AG09319 (cell line): ENCODE measurements at places on chromosomes 12 and 14.

- no peak for DNase-seq
Observed at GRCh38 chr12:52950553-52950952, 1.6 kb downstream of the KRT18 start.

DNA sequence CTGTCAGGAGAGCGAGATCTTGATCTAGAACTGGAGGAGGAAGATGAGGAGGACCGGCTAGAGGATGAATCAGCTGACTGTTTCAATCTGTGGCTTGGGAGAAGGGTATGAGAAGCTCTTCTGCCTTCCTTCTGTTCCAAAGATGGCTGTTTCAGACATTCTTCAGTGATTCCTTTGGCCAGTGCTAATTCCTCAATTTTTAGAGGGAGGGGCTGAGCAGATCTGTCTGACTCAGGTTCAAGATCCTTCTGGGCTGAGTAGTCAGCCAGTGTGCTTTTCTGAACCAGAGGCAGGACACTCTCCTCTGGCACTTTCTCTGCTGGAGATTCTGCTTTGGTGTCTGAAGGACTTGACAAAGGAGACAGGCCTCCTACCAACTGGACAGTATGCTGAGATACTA, 15.2 kb downstream of the ACIN1 start:
- DNase-seq, result no peak

DNA sequence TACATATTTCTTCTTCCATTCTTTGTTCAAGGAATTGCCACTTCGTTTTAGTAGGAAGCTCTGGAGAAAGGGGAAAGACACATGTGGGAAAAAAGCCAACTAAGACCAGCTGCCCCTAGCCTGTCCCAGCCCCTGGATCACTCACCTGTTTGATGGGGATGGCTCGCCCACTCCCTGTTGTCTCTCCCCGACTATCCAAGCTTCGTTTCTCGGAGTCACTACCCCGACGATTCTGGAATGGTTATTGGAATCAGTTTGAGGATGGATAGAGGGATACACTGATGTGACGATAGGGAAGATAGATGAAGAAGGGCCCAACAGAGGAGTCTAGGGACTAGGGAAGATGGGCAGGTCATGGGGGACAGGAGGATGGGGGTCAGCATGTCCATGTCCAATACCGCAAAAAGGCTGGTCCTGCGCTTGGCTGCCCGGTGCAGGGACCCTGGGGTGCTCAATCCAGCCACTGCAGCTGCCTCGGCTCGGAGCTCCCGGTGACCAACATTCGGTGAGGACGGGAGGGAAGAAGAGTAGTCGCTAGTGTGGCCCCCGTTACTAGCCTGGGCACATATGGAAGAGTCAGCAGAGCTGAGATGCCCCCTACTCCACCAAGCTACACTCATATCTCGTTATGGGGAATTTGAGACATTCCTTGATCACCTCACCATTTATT, 7.0 kb downstream of the AGAP2 start:
- no peak for DNase-seq

DNA sequence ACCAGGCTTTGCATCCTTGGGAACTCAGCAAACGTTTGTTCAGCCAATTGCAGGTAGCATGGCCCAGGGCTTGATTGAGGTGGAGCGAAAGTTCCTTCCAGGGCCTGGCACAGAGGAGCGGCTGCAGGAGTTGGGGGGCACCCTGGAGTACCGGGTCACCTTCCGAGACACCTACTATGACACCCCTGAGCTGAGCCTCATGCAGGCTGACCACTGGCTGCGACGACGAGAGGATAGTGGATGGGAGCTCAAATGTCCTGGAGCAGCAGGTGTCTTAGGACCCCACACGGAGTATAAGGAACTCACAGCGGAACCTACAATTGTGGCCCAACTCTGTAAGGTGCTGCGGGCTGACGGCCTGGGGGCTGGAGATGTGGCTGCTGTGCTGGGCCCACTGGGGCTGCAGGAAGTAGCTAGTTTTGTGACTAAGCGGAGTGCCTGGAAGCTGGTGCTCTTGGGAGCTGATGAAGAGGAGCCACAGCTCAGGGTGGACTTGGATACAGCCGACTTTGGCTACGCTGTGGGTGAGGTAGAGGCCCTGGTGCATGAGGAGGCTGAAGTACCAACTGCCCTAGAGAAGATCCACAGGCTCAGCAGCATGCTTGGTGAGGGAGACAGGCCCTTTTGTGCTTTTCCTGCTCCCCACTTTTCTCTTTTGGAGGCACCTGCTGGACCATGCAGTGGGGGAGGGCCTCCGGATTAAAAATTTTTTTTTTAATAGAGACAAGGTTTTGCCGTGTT, 799 bp downstream of the THTPA start:
- no peak for DNase-seq

DNA sequence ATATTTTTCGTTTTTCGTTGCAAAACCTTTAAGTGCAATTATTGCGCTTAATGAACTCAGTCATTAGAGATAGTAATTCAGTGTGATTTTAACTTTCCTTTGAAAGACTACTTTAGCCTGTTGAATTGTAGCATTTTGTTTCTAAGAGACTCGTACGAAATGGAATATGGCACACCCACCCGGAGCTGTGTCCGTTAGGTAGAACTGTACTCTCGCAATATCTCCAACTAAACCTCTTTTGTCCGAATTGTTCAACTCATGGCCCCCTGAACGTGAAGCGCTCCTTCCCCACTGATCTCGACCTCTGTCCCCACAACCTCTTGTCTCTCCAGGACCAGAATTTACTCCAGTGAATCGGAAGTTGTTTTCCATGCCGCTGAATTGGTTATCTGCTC, 800 bp downstream of the PCNX4 start:
- DNase-seq, result no peak

DNA sequence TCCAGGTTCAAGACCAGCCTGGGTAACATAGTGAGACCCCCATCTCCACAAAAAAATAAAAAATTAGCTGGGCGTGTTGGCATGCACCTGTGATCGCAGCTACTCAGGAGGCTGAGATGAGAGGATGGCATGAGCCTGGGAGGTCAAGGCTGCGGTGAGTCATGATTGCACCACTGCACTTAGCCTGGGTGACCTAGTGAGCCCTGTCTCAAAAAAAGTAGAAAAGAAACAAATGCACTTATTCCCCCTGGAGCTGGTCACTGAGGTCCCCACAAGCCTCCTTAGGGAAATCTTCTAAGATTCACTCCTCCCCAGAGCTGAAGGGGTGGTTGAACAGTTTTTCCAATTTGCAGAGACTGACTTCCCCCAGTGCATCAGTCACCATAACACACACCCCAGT, 1.6 kb downstream of the CD9 start:
- DNase-seq, result no peak

- no peak for DNase-seq
Observed at GRCh38 chr12:130181211-130181610, 18.9 kb downstream of the FZD10 start.

GRCh38 chr12:75661908-75662307, 150.5 kb upstream of the KRR1 start:
- DNase-seq, result no peak

DNA sequence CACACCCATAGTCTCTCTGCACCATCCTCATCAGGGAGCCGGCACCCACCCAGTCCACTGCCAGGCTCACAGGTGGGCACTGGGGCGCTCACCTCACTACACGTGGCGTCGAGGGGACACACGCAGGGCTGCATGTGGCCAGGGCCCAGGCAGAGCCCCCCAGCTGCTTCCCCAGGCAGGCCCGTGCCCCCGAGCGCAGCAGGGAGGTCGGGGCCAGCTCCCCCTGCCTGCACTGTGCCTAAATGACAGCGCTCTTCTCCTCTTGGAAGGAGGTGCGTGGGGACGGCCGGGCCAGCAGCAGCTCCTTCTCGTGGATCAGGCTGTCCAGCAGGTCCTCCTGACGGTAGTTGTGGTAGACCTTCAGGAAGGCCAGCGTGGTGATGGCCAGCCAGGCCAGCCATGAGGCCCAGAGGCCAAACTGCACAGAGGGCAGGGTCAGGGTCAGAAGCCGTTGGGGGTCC, 11.3 kb downstream of the TMEM179 start:
- DNase-seq, result no peak

DNA sequence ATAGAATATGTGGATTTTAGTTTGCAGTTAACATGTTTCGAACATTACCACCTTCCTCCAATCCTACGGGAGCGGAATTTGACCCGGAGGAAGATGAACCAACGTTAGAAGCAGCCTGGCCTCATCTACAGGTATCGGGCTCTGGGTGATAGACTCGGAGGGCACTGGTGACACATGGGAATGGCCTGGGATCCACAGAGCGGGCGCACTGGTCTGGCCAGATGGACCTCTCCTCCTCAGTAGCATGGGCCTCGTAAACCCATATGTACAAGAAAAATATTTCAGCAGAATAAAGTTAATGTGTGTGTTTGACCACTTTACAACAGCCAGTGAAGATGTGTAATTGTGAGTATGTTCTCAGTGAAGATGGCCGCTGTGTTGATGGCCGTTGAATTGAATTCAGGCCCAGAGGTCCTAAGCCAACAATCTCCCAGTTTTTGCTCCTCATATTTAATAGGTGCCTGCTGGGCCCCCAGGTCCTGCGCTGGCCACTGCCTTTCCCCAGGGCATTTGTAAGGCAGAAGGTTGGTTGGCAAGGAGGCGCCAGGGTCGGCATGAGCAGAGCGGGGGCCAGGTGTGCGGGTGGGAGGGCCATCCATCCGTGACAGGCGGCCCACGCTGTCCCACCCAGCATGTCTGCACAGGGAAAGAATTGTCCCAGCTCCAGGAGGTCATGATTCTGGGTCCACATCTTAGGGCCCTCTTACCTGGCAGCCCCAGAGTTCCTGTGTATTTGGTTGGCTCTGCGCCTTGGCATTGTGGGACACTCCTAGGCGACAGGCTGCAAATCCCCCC, 82.0 kb upstream of the DYNC1H1 start:
- no peak for DNase-seq

- DNase-seq, result no peak
Observed at GRCh38 chr12:41835556-41835955, 309.1 kb downstream of the GXYLT1 start.

DNA sequence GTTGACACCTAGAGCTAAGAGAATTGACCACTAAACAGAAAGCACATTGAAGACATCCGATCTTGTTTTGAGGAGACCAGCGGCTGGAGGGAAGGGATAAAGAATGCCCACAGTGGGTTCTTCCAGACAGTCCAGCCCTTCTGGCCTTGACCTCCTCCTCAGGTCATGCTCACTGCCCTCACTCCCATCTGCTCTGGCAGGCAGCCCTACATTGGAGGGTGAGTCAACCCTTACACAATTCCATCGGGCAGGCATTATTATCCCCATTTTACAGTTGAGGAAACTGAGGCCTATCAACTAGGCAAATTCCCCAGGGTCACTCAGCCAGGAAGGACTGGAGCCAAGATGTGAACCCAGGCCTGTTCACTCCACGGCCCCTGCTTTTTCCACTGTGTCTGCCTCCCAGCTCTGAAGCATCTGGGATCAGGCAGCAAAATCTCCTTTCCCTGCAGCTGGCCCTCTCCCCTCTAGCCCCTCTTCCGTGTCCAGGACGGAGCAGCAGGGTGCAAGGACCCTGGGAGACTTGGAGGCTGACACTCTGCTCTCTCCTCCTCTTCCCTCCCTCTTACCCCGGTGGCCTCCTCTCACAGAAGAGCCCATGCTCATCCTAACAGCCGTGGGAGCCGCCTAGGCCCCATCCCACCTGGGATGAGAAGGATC, 5.3 kb downstream of the SCNN1A start:
- DNase-seq, result no peak

DNA sequence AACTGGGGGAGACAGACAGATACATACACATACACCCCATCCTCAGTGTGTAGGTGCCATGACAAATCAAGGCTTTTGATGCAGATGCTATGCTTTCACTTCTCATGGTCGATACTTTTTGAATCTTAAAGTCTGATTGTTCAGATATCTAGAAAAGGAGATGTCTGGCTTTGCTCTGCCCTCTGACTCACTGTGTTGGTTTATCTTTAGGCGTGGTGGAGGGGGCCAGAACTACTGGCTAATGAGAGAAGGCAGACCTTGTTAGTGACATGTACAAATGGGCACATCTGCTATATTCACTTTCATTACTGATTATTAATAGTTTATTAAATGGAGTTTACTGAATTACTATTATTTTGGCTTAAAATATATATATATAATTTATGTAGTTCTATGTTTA, 444.3 kb upstream of the RGS6 start:
- no peak for DNase-seq

- no peak for DNase-seq
Observed at GRCh38 chr12:3097186-3097804, 20.1 kb downstream of the TSPAN9 start.

- DNase-seq, result no peak
Observed at GRCh38 chr12:105961821-105962671, 176.7 kb downstream of the NUAK1 start.

DNA sequence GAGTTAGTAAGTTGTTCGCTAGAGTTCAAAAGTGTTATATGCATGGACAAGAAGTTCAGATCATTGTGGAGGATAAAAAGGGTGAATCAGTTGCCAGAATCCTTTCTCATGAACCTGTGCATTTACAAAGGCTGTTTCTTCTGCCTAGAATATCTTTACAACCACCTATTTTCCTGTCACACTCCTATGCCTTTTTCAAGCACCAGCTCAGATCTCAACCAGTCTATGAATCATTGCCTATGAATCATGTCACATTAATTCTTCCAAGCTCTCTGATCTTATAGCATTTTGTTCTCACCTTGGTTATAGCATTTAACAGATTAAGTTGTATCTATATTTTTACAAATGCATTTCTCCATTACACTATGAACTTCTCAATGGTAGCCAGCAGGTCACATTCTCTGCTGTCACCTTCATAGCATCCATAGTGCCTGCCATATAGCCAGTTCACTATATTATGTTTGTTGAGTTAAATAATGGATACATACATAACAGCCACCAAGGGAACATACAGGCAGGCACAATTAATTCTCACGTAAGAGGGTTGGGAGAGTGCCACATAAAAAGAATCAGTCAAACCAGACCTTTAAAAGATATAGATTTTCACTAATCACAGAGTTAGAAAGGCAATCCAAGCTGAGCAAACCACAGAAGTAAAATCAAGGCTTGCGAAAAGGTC, 573.0 kb downstream of the FOXG1 start:
- no peak for DNase-seq

DNA sequence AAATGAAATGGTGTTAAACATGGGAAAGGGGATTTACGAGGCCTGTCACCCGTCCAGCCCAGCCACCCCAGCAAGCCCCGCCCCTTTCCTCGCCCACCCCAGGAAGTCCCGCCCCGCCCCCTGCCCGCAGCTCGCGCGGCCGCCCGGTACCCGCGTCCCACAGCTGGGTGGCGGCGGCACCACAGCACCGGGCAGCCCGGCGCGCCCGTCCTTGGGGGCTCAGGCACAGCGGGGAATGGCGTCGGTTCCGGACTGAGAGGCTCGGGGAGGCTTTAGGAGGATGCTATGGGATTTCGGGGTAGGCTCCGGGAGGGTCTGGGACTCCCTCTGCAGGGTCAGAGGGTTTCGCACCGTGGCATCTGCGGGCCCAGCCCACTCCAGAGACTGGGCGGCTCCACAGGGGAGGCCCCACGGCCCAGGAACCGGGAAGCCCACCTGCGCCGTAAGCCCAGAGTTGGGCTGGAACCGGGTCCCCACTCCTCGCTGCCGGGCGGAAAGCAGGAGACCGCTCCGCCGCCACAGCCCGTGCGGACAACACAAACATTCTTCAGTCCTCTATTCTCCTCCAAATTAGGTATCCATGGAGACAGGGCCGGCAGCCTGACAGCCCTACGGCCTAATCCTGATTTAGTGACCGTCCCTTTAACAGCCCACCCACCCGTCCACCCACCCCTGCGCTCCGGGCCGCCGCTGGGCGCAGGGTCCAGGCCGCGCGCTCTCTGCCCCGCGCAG, 1.4 kb downstream of the FIGNL2 start:
- DNase-seq, result no peak
